ENCODE measurements at places on chromosomes 4 and X.

- DNase-seq, result no peak
Observed at GRCh38 chrX:94744786-94745185, 1070.8 kb downstream of the FAM133A start.

- peak; percentile 17 for DNase-seq
Observed at GRCh38 chr4:141660880-141661279, 24.5 kb downstream of the IL15 start.

GRCh38 chr4:36737691-36738090, 456.3 kb downstream of the DTHD1 start:
- DNase-seq, result no peak

- peak; percentile 25 for DNase-seq
Observed at GRCh38 chr4:26839534-26839951, 21.1 kb upstream of the STIM2 start.

GRCh38 chr4:48602222-48602621, 112.2 kb downstream of the ZAR1 start:
- DNase-seq, result peak; percentile 42

DNA sequence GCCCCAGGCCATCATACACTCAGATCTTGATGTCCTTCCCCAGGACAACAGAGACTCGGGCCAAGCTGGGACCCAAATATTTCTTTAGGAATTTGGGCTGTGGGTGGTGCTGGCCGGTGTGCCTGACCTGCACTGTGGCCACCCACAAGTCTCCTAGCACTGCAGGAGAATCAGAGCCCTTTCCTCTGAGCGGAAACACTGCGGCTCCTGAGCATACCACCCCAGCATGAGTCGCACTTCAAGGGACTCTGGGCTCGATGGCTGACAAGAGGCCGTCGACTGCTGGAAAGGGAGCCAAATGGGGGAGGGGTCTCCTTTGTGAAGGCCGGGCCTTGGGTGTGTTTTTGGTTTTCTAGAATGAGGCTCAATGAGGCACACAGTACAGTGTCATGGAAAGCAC, 13.0 kb upstream of the IRAK1 start:
- no peak for DNase-seq

DNA sequence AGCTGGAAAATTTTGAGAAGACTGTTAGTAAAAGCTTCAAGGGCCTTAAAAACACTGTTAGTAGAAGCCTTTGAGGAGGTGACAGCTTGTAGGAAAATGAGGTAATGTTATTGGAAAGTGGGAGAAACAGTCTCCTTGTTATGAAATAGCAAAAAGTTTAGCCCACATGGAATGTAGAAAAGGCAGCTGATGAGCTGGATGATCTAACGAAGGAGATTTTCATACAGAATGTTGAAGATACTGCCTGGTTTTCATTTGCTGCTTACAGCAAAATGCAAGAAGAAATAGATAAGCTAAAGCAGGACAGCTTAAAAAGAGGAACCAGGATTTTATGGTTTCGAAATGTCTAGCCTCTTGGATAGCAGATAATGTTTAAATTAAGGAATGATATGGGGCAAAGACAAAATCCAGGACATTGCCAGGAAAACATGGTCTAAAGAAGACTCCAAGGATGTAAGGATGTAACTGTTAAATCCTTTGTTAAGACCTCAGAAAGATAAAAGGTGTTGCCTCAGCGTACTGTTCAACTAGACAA, 10.2 kb upstream of the STBD1 start:
- DNase-seq, result no peak

DNA sequence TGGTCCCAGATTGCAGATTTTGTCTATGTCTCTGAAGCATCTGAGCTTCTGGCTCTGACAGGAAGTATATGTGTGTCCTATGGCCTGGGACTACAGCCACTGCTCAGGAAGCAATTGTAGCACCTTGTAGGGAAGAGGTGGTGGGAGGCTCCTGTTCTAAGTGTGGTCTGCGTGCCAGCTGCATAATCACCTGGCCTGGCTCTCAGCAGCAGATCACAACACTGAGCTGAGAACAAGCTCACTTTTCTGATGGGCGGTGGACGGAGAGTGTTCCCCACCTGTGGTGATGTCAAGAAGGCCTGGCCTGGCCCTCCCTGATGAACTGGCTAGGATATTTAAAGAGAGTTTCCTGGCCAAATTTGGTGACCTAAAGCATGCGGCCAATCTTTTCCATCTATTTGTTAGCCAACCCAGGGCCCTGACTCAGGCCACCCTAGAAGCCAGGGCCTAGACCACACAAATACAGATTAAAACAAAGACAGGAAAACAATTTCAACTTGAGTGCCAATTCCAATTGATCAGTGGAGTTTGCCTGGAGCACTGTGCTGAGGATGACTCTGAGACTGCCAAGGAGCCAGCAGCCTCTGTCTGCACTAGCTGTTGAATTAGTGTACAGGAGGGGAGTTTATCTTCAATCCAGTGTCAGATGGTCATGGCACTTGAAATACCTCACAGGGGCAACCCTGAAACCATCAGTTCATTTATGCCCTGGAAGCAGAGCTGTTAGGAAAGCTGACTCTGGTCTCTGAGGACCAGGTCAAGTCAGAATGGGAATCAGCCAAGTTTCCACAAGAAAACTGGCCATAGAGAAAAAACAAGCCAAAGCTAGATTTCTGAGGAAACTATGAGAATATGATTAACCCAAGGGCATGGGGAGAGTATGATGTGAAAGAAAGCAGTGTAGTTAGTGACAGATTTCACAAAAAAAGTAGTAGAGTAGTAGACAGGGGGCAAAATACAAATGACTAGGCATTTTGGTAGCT, 47.4 kb downstream of the PRDM5 start:
- DNase-seq, result peak; percentile 18

DNA sequence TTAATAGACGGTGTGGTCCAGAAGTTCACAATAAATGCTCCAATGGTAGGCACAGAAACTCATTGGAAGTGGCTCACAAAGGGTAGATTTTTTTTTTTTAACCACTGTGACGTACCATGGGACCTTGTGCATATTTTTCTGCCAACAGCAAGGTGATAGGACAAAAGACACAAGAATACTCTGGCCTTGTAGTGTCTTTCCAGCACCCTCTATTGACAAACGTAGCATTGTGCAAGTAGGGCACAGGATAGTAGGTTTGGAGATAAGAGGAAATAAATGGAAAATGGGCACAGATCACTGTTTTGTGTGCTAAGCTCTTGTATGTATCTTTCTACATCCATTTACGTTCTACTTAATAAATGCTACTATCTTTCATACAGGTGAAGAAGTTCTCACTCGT, 2054.9 kb downstream of the PCDH7 start:
- DNase-seq, result no peak

DNA sequence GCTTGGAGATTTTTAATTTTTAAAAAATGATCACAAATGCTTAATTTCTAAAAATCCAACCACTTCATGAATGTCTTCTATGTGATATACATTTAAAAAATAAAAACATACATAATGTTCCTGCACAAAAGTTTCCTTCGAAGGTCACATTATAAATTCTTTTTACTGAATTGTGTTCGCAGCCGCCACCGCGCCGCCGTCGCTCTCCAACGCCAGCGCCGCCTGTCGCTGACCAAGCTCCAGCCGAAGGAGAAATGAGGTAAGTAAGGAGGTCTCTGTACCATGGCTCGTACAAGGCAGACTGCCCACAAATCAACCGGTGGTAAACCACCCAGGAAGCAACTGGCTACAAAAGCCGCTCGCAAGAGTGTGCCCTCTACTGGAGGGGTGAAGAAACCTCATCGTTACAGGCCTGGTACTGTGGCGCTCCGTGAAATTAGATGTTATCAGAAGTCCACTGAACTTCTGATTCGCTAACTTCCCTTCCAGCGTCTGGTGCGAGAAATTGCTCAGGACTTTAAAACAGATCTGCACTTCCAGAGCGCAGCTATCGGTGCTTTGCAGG, 48.8 kb upstream of the NEUROG2 start:
- DNase-seq, result no peak

DNA sequence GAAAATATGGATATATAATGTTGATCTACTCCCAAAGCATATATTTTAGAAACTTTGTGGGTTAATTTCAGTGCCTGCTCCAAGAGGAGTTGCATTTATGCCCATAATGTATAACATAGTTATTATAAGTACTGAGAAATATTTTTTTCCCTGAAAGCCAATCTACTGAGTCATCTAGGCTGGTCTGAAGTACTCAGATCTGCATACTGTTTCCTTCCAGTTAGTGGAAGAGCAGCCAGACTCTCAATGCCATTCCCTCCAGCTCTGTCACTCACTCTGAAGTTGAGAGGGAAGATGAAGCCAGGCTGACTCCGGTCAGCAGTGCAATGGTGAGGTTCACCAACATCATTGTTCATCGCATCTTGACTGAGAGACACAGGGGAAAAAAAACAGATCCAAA, 505.1 kb downstream of the PPARGC1A start:
- no peak for DNase-seq

DNA sequence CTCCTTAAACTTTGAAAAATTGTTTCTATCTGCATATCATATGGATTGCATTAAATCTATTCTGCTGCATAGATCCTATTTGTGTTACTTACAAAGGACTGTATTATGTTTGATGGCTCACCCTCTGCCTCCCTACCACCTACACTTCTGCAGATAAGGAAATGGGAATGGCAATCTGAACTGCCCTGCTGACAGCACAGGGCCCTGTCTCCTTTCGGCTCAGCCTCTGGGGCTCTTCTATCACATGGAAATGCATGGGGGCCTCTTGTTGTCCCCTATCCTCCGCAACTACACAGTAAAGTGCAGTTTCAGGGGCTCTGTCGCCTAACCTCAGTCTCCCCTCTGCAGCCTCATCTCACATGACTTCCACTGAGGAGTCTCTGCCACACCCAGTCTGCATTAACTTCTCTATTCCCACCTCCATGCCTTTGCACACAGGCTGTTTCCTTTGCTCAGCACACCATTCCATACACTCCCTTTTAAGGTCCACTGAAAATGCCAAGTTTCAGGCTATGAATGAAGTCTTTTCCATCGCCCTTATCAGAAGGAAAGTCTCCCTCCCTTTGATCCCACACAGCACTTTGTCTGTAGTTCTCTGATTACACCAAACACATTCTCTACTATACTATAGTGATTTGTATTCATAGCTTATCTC, 12.5 kb downstream of the RELL1 start:
- no peak for DNase-seq

- DNase-seq, result no peak
Observed at GRCh38 chr4:16731776-16732380, 166.6 kb downstream of the LDB2 start.

- peak; percentile 71 for DNase-seq
Observed at GRCh38 chr4:84681486-84682274, 98.8 kb downstream of the CDS1 start.

- peak; percentile 21 for DNase-seq
Observed at GRCh38 chrX:107574054-107574683, 54.1 kb upstream of the PRPS1 start.

- no peak for DNase-seq
Observed at GRCh38 chr4:184506527-184507121, 32.3 kb upstream of the IRF2 start.

GRCh38 chr4:70721747-70722146, at the start of gene RUFY3:
TSS of gene RUFY3 (plus strand) at chr4:70721964. CDS start at chr4:70722574, 610 bp downstream.
- peak; percentile 78 for DNase-seq

- DNase-seq, result no peak
Observed at GRCh38 chr4:177964693-177965168, 522.5 kb upstream of the AGA start.

DNA sequence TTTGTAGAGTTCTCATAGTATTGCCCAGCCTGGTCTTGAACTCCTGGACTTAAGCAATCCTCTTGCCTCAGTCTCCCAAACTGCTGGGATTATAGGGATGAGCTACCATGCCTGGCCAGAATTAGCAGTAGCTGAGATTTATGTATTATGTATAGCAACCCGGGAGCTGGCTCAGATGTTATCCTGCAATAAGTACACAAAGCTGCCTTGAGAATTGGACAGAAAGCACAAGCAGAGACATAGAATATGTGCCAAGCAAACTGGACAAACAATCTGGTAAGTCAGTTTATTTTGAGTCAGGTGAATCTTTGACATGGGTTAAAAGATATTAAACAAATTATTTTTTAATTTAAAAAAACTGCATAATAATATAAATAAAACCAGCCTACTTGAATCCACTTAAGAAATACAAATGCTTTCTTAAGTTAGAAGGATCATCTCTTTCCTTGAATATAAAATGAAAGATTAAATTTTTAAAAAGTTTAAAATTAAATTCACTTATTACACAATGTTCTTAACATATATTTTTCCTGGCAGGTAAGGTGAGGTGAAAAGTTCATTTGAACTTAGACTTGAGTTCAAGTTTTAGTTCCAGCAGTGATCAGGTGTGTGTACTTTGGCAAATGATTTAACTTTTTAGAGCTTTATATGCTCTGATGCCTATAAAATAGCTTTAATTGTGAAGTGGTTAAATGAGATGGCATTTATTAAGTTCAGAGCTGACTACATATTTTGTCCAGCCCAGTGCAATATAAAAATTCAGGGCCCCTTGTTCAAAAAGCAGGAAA, 87.8 kb upstream of the ACSL1 start:
- no peak for DNase-seq

DNA sequence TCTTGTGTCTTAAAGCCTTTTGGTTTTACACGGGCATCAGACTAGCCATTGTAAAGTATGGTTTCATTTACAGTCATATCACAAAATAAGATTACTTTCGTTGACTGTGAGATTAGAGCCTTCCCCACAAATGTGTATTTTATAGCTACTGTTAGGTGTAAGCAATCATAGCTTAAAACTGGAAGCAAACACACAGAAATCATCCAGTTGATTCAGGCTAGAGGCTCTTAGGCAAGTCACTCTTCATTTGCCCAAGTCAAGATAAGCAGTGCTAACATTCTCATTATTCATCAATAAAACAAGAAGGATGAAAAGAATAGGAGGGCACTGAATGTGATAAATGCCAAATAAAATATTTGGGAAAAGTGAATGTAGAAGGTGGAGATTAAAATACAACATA, 448.7 kb upstream of the FAM241A start:
- DNase-seq, result no peak

GRCh38 chr4:5870701-5871100, 22.2 kb downstream of the CRMP1 start:
- DNase-seq, result no peak

DNA sequence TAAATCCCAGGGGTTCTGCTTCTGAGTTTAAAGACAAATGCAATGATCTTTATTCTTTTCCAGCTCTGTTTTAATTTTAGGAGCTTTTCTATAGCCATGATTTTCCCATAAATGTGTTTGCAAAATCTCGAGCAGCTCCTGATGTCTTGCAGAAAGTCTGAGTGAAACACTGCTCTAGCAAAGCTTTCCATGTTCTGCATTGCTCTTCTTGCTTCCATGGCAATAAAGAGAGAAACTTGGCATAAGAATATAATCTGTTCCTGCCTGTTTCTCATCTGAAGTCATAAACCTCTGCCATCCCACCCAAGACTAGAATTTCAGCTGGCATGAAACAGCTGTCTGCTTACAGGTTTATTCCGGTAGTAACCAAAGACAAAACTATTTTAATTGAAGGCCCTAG, 254.5 kb downstream of the SPRY1 start:
- DNase-seq, result peak; percentile 25

DNA sequence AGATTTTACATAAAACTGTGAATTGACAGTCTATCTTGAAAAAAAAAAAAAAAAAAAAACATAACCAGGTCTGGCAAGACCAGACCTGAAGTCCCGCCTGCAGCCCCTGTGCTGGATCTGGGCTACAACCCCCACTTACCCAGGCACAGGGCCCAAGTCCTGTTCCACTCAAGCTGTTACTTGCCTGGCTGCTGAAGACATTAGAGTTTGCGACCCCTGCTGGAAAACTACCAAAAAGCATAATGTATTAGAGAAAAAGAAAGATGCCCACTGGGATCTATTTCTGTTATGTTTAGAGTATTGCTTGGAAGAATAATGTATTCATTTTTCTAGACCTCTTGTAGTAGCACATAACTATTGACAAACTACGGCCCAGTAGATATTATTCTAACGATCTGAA, 4.7 kb downstream of the HS3ST1 start:
- DNase-seq, result no peak

- peak; percentile 56 for DNase-seq
Observed at GRCh38 chrX:100995469-100995868, 26.0 kb downstream of the ARL13A start.

All from AG20443 (cell line).